ENCODE measurements at places on chromosomes 12 and 14.

GRCh38 chr12:110585231-110585799 is 2.2 kb upstream of the PPTC7 start:
- DNase-seq = peak; percentile 32

DNA sequence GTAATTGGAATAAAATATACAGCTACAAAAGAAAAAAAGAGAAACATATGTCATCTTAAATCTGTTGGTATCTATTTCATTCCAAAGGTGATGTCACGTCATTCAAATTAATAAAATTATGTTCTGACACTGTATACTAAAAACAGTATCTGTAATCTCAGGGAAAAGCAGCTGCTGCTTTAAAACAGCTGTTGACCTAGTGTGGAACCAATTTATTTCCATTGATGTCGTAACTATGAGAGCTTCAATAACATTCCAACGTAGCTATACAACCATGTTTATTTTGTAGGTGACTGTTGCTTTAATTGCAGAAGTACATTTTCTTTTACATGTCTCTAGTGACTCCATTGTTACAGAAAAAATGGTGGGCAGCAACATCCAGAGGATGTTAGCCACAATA is 571.7 kb downstream of the RPS29 start:
- DNase-seq = no peak

DNA sequence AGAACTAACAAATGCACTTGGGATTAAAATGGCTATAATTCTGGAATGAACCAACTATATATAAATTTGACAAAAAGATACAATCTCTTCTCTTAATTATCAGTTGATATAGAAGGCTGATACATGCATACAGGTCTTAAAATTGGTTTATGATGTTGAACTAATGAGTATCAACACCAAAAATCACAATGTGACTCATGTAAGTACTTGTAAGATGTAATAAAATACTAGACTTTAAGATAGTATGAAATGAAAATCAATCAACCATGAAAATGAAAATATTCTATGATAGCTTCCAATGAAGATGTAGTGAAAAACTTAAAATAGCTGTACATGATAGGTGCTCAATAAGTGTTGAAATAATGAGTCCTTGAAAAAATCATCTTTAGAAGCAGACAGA is 116.6 kb upstream of the SOX5 start:
- DNase-seq = no peak

GRCh38 chr12:94374124-94374523 is 85.5 kb downstream of the CEP83 start:
- no peak for DNase-seq

DNA sequence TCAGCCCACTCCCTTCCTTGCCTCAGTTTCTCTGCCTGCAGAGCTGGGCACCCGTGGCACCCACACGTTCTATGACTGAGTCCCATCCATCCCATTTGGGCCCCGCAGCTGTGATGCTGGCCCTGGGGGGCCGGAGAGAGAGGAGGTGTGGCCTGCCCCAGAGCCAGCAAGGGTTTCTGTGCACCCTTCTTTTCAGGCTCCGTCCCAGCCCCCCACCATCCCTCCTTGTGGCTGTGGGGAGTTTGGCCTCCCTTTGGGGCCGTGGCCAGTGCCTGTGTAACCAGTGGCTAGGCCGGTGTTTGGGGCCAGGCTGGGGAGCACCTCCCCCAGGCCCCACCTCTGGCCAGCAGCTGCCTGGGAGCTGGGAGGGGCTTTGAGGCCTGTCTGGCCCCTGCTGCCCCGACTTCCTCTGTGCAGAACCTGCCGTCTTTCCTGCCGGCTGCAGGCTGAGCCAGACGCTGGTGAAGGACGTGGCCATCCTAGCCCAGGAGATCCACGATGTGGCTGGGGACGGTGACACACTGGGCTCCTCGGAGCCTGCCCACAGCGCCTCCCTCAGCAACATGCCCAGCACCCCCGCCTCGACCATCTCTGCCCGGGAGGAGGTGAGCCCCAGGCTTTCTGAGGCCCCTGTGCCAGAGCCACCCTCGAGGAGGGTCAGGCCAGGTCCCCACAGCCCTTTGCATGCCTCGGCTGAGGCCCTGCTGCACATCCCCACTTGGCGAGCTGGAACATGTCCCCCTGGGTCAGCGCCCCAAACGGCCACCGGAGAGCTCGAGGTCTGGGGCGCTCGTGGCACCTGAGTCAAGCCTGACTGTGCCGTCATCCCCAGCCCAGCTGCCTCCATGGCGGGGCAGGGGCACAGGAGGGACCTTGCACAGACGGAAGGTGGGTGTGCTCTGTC is 27.7 kb downstream of the CEP170B start:
- DNase-seq = no peak

GRCh38 chr14:91570021-91570420 is 59.9 kb upstream of the PPP4R3A start:
- no peak for DNase-seq

- no peak for DNase-seq
These were observed 5.3 kb upstream of the UBC start for GRCh38 chr12:124919521-124920352.

DNA sequence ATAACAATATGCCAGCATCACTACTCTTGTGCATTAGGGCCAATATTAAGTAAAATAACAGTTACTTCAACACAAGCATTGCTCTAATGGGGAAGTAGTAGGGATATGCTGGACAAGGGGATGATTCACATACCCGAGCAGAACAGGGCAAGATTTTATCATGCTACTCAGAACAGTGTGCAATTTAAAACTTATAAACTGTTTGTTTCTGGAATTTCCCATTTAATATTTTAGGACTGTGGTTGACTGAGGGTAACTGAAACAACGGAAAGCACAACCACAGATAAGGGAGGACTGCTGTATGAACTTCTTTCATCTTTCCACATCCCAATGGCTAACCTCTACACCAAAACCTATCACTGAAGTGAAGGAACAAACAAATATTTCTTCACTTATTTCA is 36.8 kb downstream of the SARNP start:
- no peak for DNase-seq

GRCh38 chr12:132052196-132052932 is 91.8 kb downstream of the DDX51 start:
- no peak for DNase-seq

DNA sequence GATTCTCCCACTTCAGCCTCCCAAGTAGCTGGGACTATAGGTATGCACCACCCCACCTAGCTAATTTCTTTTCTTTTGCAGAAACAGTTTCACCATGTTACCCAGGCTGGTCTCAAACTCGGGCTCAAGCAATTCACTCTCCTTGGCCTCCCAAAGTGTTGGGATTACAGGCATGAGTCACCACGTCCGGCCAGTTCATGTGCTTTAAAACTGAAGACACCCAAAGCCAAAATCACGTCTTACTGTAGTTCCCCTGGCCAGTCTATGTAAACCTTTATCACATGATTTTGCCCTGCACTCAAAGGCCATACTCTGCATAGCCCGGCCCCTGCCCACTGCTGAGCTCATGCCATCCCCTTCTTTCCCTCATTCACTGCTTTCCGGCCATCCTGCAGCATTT is 4.5 kb downstream of the ALKBH2 start:
- DNase-seq = no peak

- DNase-seq = no peak
These were observed 107.2 kb downstream of the DUSP6 start for GRCh38 chr12:89245090-89245489.
